ENCODE measurements at places on chromosomes 2 and 18.

DNA sequence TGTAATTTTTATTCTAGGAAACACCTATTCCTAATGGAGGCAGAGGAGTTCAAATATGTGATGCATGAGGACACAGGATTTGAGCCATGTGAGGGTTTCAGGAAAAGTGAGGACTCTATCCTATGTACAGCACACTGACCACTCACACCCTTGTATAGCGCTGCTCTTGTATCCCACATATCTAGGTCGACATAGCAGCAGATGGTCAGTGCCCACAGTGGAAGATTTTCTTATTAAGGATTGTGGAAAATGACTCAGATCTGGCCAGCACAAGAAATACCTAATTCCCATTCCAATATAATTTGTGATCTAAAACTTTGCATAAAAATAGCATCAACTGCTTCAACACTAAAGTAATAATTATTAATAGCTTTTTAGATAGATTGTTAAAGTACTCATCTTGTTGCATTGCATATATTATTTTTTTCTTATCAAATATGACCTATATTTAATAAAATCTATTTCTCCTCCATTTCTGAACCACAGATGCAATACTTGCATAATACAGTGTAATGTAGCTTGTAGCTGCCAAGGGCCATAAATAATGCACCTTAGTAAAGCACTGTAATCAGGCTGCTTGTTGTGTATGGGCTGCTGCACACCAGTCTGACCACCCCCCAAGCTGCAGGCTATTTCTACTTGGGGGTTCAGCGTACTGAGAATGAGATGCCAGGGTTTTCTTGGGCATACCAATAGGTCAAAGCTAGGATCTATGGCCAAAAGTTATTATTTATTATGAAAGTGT lies 442.2 kb upstream of the CWC22 start:
- no peak for DNase-seq

DNA sequence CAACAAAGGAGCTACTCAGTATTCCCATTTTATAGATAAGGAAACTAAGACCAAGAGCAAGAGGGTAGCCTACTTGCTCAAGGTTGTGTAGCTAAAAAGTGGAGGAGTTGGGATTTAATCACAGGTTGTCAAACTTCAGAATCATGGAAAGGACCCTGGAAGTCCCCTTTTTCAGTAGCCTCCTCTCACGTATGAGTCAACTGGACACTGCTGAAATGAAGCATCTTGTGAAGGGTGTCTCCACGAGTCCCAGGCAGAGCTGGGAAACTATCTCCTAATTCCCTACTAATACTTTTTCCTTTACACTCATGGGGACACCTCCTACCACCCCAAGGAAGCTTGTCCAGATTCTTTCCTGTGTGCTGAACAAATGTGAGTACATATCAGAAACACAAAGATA lies 155.8 kb downstream of the RHBDD1 start:
- no peak for DNase-seq

DNA sequence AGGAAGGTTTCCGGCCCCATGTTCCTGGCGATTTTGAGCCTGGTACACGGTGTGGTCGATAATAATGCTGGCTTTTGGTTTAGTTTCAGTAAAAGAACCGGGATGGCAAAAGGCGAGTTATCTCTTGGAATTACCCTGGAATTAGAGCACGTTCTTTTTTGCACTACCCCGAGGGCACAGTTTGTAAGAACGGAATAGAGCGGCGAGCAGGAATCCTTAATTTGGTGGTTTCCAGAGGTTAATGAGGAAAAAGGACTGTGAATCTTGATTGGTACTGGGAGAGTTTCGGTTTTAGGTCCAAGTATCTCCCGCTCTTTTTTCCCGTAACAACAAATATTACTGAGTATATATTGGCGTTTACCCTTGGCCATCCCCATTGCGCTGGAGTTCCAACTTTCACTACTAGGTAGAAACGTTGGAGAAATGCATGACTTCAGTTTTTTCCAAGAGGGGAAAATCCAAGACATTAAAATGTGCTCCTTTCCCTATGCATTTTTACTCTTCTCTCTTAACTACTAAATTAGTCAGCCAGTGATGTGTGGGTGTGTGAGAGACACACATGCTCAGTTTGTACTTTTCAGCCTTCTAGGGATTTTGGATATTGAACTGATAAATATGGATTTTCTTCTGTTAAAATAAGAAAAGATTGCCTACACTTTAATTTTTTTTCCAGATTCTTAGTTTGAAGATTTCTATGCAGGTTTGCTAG lies 160.8 kb downstream of the AGPS start:
- DNase-seq: peak; percentile 24

- peak; percentile 35 for DNase-seq
Measured at GRCh38 chr2:50401772-50402653, 629.9 kb downstream of the NRXN1 start.

- no peak for DNase-seq
Measured at GRCh38 chr18:46343931-46344372, 239.8 kb downstream of the HAUS1 start.

GRCh38 chr2:118272391-118272790 lies 184.1 kb downstream of the INSIG2 start:
- DNase-seq: no peak

- DNase-seq: no peak
Measured at GRCh38 chr2:48127612-48128191, 221.4 kb upstream of the FBXO11 start.

GRCh38 chr2:62334009-62334408 lies 138.1 kb downstream of the B3GNT2 start:
- DNase-seq: no peak

DNA sequence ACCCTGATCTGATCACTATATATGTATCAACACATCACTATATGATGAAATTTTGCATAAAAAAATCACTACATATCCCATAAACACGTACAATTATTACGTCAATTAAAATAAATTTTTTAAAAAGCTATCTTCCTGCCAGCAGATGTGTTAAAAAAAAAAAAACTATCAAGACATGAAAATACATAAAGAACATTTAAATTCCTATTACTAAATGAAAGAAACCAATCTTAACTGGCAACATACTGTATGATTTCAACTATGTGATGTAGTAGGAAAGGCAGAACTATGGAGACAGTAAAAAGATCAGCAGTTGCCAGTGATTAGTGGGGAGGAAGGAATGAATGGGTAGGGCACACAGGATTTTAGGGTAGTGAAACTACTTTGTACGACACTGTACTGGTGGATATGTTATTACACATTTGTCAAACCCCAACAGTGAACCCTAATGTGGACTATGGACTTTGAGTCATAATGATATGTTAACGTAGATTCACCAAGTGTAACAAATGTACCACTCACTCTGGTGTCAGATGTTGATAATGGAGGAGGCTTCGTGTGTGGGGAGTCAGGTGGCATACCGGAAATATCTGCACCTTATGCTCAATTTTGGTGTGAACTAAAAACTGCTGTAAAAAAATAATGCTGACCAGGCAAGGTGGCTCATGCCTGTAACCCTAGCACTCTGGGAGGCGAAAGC lies 27.4 kb downstream of the USP34 start:
- no peak for DNase-seq

All from COLO829 (cell line).